ENCODE measurements at places on chromosomes 12 and 14.

DNA sequence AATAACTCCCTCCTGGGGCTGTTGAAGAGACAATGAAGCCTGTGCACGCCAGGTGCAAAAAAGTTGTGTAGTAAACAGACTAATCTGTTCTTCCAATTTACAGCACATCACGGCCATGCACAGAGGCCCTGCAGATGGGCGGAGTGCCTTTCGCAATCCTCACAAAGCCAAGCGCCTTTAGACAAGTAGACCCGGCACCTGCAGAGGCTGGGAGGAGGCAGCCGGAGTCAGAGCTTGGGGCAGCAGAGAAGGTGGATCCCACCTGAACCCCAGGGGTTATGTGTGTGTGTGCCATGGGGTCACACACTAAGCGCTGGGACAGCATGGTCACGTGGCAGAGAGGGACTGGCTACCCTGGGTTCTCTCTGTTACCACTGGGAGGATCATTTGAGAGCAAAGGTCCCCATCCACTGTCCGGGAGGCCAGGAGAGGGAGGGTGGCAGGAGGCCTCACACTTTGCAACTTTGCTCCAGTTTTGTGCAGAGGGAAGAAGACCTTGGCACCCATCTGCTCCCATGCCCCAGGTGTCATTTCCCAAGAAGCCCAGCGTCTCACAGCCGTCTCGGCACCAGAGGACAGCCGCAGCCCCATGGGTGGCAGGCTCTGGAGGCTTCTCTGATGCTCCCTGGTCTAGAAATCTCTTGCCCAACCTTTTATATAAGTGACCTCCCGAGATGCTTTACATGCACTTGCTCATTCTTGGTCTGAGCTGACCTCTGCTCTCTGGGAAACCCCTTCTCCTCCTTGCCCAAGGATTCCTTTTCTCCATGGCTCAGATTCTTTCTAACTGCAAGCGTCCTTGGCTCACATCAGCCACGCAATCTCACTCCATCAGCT lies 80.0 kb upstream of the DICER1 start:
- no peak for DNase-seq

DNA sequence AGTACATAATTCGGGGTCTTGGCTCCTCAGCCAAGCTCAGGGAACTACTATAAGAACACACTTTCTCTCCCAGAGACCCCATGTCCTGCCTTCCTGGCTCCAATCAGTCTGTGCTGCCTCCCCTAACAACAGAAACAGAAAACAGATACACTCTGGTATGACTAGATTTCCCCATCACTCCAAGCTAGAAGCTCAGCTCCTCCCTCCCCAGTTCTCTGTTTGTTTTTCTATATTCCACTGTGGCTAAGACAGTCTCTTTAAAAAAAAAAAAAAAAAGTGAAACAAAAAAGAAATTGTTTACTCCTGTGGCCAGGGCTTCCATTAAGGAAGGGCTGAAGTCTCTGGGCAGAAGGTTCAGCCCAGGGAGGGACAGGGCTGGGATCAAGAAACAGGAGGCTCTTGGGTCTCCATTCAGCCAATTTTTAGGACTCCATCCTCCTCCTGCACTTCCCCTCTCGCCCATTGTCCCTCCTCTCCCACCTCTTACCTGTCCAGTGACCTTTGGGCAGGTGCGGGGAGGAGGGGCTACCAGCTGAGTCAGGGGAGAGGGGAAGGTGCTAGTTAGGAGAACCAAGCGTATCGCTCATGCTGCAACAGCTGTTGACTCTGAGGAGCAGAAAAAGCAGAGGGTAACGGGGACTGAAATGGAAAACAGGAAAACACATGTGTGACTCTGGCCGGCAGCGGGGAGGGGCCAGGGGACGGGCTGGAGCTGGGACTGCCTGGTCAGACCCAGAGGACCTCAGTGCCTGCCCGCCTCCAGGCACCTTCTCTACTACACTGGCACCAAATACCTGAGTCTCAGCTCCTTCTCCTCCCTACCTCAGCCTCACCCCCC lies 4.1 kb upstream of the SLC7A7 start:
- DNase-seq = no peak

DNA sequence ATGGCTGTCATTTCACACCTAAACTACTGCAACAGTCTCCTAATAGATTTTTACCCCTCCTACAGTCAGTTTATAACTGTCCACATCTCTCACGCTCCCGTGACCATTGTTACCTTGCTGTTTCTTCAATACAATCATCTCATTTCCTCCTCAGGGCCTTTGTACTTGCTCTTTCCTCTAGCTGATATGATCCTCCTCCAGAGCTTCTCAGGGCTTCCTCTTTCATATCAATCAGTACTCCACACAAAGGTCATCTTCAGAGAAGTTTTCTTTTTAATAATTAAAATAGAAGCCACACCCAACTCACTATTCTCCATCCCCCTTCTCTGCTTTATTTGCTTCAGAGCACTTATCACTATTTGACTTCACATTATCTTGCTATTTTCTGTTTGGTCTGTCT lies 508.2 kb downstream of the NELL2 start:
- no peak for DNase-seq

- DNase-seq = peak; percentile 71
Measured at GRCh38 chr12:1117970-1118563, 127.0 kb downstream of the ERC1 start.

DNA sequence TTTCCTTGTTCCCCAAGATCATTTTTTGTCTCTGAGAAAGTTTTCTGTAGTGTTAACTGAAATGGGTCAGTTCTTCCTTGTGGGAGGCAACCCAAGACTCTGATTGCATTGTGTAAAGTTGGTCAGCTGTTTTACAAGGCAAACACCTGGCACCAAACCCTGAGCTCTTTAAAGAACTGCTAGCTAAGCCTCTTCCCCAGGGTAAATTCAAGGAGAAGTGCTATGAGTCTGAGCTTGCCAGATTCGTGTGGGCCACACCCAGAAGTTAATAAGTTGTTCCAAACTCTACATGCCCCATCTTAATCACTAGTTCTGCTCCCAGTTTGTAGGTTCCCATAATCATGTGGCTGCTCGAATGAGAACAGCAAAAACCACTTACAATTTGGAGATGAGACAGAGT lies 214.5 kb downstream of the BTG1 start:
- DNase-seq = no peak

- DNase-seq = no peak
Measured at GRCh38 chr12:65885312-65885711, 61.0 kb downstream of the HMGA2 start.
